Stimulated activated CD8-positive, alpha-beta memory T cell treated with anti-CD3 and anti-CD28 coated beads, Interleukin-4, amount 100 ng/mL, for 1 hour (primary cell): ENCODE measurements at places on chromosomes 2 and 18.

GRCh38 chr2:73964223-73964622 lies 20.5 kb upstream of the TET3 start:
- DNase-seq, result no peak

- no peak for DNase-seq
These were observed 36.7 kb downstream of the PRKD3 start for GRCh38 chr2:37287966-37288365.

- no peak for DNase-seq
These were observed 68.0 kb upstream of the NCKAP5 start for GRCh38 chr2:133636287-133636686.

- DNase-seq, result no peak
These were observed 285.9 kb downstream of the MTX2 start for GRCh38 chr2:176555112-176555511.

- DNase-seq, result no peak
These were observed 112.4 kb upstream of the WDR75 start for GRCh38 chr2:189328848-189329245.

- DNase-seq, result no peak
These were observed 162.7 kb downstream of the FSHR start for GRCh38 chr2:48991415-48992131.

DNA sequence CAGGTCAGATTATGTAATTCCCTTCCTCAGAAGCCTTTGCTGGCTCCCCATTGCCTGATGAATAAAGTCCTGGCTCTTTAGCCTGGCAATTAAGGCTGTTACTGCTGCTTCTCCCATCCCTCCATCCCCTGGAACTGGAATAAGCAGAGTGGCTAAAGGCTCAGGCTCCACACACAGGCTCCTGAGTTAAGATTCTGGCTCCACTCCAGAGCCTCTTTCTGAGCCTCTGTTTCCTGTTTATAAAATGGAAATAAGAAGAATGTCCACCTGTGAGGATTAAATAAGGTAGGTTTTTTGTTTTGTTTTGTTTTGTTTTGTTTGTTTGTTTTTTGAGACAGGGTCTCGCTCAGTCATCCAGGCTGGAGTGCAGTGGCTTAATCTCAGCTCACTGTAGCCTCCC lies 50.0 kb downstream of the ZFP36L2 start:
- DNase-seq, result no peak

DNA sequence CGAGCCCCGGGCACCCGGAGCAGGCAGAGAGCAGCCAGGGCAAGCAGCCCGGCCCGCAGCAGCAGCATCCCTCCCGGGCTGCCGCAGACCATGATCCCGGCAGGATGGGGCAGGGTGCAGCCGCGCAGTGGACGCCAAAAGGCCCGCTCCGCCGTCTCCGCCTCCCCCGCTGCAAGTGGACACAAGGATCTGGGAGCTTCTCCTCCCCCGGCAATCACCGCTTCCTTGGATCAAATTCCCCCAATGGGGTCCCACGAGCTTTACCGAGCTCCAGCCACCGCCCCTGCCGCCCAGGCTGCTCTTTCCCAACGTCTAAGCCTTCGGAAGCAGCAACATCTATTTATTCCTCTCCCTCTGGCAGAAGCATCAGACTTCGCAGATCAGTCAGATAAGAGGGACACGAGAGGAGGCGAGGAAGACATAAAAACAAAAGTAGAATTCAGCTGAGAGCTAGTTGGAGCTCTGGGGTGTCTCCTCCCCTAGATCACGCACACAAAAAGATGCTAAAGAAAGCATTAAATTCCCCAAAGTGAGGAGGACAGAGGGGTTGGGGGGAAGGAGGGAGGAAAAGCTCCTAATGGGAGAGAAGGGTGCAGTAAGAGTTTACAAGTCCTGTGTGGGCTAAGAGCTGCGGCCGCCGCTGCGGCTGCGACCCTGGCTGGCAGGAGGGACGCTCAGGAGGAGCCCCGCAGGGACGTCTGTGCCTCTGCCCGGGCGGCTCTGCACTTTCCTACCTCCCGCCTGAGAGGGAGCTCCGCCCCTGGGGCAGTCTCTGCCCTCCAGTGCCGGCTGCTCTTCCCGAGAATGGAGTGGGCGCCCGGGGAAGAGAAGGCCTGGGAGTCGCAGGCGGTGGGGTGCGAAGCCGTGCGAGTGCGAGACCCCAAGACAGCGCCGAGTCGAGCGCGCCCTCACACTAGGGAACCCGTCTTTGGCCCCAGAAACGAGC lies at the start of gene FRZB:
TSS of gene FRZB (minus strand) at position 177 of the 946 bp plus-strand sequence. CDS start at position 92, 85 bp downstream.
- no peak for DNase-seq

- no peak for DNase-seq
These were observed 159.0 kb downstream of the METTL4 start for GRCh38 chr18:2412281-2412680.

DNA sequence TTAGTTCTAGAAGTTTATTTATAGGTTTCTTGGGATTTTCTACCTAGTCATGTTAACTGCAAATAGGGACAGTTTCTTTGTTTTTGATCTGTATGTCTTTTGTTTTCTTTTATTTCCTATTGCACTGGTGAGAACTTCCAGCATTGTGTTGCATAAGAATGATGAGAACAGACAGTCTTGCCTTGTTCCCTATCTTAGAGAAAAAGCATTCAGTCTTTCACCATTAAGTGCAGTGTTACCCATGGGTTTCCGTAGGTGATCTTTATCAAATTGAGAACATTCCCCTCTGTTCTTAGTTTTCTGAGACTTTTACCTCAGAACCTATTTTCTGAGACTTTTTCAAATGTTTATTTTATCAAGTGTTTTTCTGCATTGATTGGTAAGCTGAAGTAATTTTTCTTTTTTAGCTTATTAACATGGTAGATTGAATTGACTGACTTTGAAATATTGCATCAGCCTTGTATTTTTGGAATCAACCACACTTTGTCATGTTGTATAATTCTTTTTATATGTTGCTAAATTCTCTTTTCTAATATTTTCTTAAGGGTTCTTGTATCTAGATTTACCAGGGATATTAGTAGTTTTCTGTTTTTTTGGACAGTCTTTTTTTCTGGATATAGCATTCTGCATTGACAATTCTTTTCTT lies 17.2 kb downstream of the MFSD6 start:
- no peak for DNase-seq

DNA sequence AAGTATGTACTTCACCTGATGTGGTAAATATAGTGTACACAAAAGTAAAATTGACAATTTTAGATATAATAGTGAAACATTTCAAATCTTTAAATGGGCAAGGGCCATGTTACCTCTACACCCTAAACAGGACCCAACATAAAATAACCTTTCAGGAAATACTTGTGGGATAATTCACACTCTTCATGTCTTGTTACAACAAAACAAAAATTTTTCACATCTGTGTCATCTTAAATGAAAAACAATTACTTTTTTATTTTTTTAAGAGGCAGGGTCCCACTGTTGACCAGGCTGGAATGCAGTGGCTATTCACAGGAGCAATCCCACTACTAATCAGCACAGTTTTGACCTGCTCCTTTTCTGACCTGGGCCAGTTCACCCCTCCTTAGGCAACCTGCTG lies 42.1 kb downstream of the SRBD1 start:
- no peak for DNase-seq

GRCh38 chr2:176390276-176391147 lies 121.3 kb downstream of the MTX2 start:
- DNase-seq, result no peak

DNA sequence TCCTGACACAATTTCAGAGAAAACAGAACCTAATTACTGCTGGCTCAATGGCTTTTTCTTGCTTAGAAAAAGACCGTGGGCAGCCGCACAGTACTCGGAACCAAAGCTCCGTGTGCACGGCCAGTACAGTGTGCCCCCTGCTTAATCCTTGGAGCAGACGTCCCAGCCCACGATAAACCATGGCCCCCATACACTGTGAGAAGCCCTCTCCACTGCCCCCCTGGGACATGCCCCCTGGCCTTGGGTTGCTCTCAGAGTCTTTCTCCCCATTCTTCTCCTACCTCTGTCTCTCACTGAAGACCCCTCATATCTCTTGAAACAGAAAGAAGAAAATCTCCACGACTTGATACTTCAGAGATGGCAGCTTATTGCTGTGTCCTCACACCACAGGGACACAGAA lies 44.0 kb downstream of the CYP26B1 start:
- DNase-seq, result no peak

DNA sequence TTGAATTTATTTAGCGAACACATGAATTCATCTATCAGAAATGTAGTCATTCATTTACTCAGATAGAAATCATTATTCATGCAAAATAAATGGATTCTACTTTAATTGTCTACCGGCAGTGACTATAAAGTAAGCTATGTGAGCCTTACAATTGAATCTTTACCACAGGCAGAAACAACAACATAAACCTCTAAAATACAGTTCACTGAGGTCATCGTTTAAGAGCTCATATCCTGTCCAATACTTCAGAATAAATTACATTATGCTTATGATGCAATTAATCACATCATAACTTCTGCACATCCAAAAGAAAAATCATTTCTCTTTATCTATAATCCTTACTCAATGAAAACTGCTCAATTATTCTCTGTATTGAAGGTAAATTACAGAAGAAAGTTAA lies 244.7 kb downstream of the HNMT start:
- DNase-seq, result no peak

- DNase-seq, result no peak
These were observed 59.2 kb downstream of the PTPRM start for GRCh38 chr18:7626175-7626921.

- no peak for DNase-seq
These were observed 72.3 kb upstream of the PSME4 start for GRCh38 chr2:54042897-54043620.

DNA sequence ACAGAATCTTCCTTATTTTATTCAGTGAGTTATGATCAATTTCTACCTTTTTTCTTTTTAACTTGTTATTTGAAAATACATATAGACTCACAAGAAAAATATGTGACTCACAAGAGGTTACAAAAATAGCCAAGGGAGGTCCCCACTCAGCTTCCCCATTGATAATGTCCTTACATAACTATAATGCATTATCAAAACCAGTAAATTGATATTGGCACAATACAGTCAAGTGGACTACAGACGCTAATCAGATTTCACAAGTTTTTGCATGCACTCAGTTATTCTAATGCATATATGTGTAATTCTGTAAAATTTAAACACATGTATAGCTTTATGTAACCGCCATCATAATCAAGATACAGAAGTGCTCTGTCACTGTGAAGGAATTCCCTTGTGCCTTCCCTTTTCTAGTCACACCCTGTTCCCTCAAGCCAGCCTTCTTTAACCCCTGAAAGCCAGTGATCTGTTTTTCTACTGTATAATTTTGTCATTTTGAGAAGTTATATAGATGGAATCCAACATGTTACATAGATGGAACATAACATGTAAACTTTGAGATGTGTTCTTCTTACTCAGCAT lies 118.4 kb downstream of the ALMS1 start:
- no peak for DNase-seq

DNA sequence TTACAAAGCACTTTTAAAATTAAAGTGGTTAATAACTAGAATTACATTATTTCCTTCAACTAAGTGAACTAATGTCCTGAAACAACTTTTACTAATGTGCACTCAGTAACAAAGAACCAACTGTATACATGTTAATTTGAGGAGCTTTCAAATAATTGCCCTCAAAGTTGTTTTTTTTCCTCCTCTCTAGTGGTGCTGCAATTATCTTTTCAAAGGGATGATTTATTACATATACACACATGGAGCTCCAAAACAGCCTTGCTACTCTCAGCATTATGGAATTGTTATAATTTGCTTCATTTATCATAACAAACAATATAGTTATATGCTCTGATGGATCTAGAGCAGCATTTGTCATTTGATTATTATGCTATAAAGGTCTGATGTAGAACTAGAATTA lies 246.3 kb upstream of the RASGRP3 start:
- no peak for DNase-seq

GRCh38 chr18:47501946-47502345 lies 250.5 kb upstream of the SKOR2 start:
- DNase-seq, result no peak

GRCh38 chr2:27871802-27872201 lies 18.4 kb downstream of the RBKS start:
- no peak for DNase-seq

DNA sequence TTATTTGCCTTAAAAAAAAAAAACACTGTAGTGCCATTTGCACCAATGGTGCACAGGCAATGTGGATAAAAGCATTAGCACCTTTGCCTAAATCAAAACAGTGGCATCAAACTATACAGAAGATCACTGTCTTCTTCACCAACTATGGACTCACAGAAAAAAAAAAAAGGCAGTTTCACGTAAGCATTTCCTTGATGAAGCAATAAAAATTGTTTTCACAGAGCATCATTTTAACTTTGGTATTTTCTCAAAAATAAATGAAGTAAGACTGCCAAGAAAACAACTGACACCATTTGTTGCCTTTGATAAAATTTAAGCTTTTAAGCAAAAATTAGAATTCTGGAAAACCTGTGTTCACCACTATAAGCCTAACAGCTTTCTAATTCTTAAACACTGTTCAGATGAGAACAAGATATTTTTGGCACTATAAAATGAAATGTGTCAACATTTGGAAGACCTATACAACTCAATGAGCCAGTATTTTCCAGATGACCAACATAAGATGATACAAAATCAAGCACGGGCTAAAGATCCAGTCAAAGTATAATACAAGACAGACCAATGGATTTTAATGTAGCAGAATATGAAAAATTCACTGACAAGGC lies 21.1 kb downstream of the METTL8 start:
- no peak for DNase-seq

DNA sequence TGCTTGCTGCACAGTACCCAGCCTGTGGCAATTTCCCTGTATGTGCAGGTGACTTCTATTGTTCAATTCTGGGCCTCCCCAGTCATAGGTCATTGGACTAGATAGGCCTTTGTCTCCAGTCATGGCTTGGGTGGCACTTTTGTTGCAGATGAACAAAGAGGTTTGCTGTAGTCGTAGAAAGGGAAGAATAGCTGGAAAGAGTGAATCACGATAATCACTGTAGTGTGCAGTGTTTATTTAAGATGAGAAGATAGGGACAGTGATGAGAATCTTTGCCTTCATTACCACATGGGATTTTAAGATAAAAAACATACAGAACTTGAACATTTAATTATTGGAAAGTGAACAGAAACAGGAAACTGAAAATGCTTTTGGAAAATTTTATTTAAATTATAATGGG lies 156.1 kb upstream of the CYRIA start:
- no peak for DNase-seq

- no peak for DNase-seq
These were observed 15.4 kb downstream of the TEX51 start for GRCh38 chr2:126913881-126914615.

DNA sequence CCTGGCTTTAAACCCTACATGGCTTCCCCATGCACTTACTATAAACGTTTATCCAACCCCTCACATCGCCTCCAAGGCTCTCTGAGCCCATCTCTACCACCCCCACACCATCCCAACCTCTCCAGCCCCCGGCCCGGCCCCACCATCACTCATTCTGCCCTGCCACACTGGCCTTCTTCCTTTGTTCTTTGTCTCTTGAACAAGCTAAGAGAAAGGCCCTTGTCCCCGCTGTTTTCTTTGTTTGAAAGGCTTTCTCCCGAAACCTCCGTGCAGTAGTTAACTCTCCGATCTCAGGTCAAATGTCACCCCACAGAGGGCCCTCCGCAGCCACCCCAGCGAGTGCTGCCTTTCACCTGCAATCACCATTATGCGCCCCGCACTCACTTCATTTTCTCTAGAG lies 100.4 kb downstream of the AFF3 start:
- DNase-seq, result no peak

- DNase-seq, result no peak
These were observed 42.7 kb upstream of the RND3 start for GRCh38 chr2:150530168-150530567.

GRCh38 chr18:36066686-36067054 lies 689 bp downstream of the RPRD1A start:
- no peak for DNase-seq

GRCh38 chr2:28749526-28749925 lies 2.1 kb upstream of the PPP1CB start:
- no peak for DNase-seq
